SHP77 treated with DMSO at 0.1 percent for 48 hours (cell line): ENCODE measurements at places on chromosomes 4 and X.

DNA sequence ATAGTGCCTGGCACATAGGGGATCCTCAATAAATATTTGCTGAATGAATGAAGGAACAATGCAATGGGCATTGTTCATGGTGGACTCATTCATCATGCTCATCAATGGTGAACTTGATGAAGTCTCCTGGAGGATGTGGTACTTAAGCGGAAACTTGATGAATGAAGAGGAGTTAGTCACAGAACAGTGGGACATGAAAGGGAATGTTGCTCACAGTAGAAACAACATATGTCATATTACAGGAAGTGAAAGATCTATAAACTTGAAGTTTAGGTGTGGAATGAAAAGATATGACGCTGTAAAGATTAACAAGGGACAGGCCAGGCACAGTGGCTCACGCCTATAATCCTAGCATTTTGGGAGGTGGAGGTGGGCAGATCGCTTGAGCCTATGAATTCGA lies 224.1 kb downstream of the PPP3CA start:
- DNase-seq, result no peak

- DNase-seq, result no peak
Observed at GRCh38 chr4:168380290-168380689, 61.7 kb upstream of the DDX60 start.

DNA sequence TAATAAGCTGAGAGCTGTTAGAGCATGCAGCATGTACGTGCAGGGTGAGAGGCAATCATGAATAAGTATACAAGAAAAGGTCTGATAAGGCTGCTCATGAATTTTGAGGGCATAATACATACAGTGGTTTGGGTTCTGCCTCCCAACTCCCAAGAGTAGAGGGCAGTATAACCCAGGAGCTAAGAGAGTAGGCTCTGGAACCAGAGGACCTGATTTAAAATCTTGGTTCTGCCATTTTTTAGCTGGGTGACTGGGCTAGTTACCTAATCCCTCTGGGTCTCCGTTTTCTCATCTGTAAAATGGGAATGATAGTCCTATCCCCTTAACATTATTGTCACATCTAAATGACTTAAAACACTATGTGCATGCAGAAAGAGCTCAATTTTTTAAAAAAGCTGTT lies 85.3 kb downstream of the LNX1 start:
- no peak for DNase-seq

- DNase-seq, result no peak
Observed at GRCh38 chr4:114811564-114812301, 213.1 kb downstream of the UGT8 start.

- no peak for DNase-seq
Observed at GRCh38 chr4:100517864-100518341, at the start of gene EMCN. Gene EMCN, minus strand, starts transcription at chr4:100518022. Its CDS starts 108 bp downstream, at chr4:100517914.
